ENCODE measurements at places on chromosomes 2 and 18.

DNA sequence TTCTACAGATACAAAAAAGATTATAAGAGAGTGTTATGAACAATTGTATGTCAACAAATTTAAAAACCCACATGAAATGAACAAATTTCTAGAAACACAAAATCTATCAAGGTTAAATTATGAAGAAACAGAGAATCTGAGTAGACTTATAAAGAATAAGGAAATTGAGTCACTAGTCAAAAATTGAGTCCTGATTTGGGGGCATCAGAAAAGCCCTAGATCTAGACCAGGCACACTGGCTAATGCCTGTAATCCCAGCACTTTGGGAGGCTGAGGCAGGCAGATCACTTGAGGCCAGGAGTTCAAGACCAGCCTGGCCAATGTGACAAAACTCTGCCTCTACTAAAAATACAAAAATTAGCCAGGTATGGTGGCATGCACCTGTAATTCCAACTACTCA, 15.3 kb upstream of the SPR start:
- DNase-seq = no peak

GRCh38 chr2:170118641-170119040, 59.3 kb upstream of the MYO3B start:
- DNase-seq = no peak

DNA sequence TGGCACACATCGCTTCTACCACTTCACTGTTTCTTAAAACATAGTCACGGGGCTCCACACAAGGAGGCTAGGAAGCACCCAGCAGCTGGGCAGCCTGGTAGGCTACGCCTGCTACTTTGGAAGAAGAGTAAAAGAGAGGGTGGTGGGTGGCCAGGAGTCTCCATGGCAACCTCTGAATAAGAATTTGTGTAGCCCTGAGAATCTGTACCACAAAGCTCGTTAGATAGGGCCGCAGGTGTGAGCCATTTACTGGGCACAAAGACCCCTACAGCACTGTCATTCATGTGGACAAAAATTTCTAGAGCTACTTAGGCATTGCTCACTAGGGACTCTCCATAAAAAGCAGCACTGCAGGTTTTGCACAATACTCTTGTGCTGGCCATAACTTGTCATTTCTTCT, 166.4 kb upstream of the MSH6 start:
- DNase-seq = no peak

GRCh38 chr2:425947-426346, 138.1 kb upstream of the ALKAL2 start:
- no peak for DNase-seq

GRCh38 chr18:7116792-7117389, 706 bp downstream of the LAMA1 start:
- DNase-seq = no peak

DNA sequence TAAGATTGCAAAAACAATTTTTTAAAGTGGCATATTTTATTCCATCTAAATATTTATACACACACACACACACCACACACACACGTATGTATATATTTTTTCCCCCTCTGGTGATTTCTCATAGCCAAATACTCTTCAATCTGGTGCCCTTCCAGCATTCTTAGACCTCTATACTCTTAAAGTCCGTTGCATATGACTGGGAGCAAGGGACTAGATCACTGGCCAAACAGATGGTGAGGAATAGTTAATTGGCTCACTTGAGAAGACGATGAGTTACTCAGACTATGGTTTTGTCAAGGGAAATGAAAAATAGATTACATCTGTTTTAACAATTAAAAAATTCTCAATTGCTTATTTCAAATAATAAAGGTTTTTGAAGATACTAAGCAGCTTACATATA, 512.5 kb upstream of the LRRTM4 start:
- DNase-seq = peak; percentile 63

DNA sequence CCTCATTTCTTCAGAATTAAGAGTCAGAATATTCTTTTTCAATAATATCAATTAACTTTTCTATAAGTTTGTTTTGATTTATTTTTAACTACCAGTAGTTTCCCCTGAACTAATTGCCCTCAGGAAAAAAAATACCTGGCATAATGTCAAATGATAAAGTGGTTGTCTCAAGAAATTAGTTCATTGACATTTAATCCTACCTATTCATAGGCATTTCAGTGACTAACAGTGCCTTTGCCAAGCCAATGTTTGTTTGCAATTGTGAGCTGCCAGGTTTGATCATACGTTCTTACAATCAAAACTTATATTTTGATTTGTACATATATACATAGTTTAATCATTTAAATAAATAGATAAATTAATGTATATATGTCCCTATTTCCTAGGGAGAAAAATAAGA, 267.3 kb upstream of the MC4R start:
- no peak for DNase-seq

GRCh38 chr2:224038830-224039079, 331 bp downstream of the SERPINE2 start:
- no peak for DNase-seq
